ENCODE measurements at places on chromosomes 11 and 22.

GRCh38 chr11:129817534-129818051 lies 1.9 kb downstream of the TMEM45B start:
- DNase-seq: no peak

DNA sequence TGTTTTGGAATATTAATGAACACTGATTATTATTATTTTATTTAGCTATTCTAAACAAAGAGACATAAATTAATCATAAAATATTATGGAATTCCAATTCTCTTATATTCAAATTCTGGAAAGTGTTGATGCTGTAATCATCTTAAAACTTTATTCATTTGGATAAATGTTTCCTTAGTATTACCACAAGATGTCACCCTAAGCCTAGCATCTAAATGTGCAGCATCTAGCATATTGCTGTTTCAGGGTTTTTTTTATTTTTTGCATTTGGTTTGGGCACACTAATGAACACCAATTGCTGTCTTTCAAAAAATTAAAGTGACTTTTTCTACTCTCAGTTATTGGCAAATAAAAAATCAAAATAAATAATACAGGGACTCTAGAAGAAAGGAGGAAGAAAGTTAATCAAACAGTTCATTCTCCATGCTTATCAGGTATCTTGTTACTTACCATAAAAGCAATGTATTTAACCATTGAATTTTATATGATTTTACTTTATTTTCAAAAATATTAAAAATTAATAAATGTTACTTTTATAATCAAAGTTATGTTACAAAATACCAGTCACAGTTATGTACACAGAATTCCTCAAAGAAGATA lies 31.8 kb downstream of the DLG2 start:
- no peak for DNase-seq

DNA sequence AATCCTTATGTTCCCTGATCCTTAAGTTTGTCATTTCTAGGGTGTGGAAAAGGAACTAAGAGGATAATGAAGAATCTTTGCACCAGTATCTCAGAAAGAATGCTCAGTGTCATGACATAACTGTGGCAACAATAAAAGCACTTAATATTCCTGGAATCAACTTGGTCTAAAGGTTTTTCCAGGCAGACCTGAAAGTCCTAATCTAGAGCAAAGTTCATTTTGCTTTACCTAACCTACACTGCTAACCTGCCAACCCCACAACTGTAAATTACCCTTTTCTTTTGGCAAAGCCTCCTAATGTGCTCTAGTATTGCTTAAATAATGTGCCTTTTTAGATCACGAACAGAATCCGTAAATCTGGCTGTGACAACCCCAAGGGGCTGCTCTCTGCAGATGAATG lies 82.5 kb downstream of the AMBRA1 start:
- DNase-seq: no peak

DNA sequence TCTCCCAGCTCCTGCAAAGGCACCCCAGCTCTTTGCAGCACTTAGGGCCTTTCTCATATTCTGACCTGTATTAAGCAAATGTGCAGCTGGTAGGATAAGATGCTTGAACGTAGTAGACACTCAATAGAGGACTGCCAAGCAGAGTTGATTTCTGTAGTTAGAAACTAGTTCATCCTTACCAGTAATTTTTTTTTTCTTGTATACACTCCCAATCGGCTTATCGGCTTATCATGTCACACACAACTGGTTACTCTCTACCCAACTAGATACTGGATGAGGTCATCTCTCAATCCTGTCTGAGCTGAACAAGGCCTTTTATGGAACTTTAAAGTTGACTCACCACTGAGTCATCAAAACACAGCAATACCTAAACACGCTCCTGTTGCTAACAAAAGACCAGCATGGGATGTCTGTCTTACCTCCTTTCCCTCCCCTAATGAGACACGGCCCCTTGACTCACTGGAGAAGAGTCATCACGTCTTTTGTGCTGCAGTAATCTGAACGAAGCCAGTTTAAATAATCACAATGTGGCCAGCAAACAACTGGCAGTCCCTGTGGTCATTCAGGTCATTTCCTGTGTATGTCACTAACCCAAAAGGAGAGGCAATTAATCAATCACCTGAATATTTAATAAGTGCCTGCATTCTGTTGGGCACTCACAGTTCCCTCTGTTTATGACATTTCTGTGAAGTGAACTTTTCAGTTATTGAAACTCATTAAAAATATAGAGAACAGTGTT lies 7.5 kb upstream of the WEE1 start:
- peak; percentile 73 for DNase-seq

DNA sequence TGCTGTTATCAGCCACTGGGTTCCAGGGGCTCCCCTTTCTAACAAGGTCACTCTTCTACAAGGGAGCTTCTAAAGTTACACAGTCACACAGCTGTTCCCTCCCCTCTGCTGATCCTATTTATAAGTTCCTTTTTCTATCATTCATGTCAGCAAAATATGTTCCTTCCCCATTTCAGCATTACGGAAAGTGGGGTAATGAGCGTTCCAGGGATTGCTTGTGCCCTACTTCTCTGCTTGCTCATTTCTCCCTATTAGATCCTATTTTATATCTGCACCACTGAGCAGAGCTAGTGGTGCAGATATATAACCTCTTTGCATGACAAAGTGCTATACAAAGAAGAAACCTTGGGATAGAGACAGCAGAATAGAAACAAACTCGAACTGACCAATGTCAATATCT lies 22.7 kb upstream of the PLEKHB1 start:
- DNase-seq: no peak

GRCh38 chr22:40215266-40215665 lies 37.5 kb downstream of the TNRC6B start:
- no peak for DNase-seq

- DNase-seq: no peak
These were observed 1.3 kb downstream of the MRGPRE start for GRCh38 chr11:3230636-3231549.

- no peak for DNase-seq
These were observed 2.9 kb upstream of the APOA1 start for GRCh38 chr11:116840224-116840745.

DNA sequence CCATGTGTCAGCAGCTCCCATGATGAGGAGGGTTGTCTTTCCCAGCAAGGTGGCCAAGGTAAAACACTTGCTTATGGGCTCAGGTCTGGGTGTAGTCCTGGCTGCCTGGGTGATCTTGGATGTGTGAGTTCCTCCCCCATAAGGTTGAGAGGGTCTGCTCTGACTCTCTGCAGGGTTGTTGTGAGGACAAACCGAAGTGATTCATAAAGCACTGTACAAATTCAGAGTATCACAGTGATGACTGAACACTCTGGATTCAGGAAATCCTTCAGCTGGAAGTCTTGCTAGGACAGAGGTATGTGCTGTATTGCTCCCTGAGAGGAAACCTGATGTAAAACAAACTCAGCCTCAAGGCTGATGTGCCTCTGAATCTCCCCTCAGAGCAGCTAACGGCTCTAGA lies 220.9 kb upstream of the PITPNB start:
- DNase-seq: no peak

DNA sequence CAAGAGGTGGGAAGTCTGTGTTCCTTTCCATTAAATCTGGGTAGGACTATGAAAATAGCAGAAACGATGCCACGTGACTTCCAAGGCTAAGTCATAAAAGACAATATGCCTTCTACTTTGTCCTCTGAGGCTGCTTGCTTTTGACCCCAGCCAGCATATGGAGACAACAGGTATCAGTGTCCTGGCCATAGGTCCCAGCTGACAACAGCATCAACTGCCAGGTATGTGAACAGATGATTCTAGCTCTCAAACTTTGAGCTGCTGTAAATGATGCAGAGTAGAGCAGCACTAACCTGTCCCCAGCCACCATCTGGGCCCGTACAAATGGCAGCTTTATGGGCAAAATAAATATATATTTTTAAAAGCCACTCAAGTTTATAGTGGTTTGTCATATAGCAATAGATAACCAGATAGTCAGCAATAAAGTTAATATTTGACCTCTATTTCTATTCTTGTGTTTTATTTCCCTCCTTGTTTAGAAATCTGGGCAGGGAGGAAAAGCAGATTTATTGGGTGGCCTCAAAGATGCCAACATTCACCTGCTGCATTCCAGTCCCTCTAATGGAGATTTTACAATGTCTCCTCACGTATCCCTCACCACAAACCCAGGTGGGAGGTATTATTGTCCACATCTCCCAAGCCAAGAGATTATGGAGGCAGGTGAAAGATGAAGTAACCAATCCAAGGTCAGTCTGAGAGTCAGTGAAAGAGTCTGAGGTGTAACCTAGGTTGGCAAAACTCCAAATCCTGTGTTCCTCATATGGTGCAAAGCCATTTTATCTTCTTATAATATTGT lies 209.6 kb upstream of the LARGE1 start:
- no peak for DNase-seq

All from activated CD4-positive, alpha-beta T cell treated with anti-CD3 and anti-CD28 coated beads, Interleukin-2, amount 50 U/mL, for 24 hours (primary cell).